AG10803 (cell line): ENCODE measurements at places on chromosomes 12 and 14.

DNA sequence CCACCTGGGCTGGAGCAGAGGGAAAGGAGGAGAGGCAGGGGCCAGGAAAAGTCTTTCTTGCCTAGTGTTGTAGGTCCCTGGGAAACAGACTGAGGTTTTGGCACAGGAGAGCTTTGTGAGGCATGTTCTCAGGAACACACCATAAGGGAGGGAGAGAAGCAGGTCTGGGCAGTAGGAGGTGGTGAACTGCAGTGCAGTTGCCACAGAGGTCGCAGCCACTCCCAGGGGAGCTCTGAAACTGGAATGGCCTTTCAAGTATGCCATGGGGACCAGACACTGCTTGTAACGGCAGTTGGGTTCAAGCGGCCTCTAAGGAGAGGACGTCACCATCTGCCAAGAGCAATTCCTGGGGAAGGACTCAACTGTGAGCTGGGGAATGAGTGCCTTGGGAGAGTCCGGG, 35.4 kb upstream of the NKX2-8 start:
- DNase-seq: no peak

GRCh38 chr14:39957987-39958386, 525.8 kb upstream of the FBXO33 start:
- no peak for DNase-seq

- DNase-seq: no peak
Observed at GRCh38 chr12:45464699-45465098, 248.8 kb downstream of the ANO6 start.

- no peak for DNase-seq
Observed at GRCh38 chr14:45785240-45785639, 532.2 kb upstream of the MIS18BP1 start.

- DNase-seq: no peak
Observed at GRCh38 chr14:34956931-34957330, 25.9 kb upstream of the SRP54 start.

GRCh38 chr12:52145228-52146088, 46.4 kb downstream of the KRT80 start:
- DNase-seq: no peak

DNA sequence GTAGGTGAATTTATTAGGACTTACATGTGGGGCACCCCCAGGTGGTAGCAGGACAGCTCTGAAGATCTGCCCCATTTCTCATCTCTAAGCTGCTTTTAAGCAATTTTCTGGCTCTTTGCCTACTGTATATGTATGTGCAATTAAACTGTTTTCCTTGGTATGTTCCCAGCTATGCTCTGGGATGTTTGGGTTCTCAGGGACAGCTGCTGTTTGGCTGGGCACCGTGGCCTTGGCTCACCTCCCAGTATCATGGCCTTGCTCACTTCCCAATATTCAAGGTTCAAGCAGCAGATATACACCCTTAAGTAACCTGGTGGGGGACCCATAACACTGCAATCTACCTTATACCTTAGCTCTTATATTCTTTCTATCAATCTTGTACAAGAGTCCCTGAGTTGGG, 53.7 kb upstream of the KITLG start:
- DNase-seq: peak; percentile 6

GRCh38 chr14:72921396-72921795, 4.9 kb upstream of the DCAF4 start:
- no peak for DNase-seq

- peak; percentile 59 for DNase-seq
Observed at GRCh38 chr14:76386944-76387782, 11.2 kb downstream of the ESRRB start.

- DNase-seq: no peak
Observed at GRCh38 chr12:125860672-125861288, 795.5 kb downstream of the AACS start.

DNA sequence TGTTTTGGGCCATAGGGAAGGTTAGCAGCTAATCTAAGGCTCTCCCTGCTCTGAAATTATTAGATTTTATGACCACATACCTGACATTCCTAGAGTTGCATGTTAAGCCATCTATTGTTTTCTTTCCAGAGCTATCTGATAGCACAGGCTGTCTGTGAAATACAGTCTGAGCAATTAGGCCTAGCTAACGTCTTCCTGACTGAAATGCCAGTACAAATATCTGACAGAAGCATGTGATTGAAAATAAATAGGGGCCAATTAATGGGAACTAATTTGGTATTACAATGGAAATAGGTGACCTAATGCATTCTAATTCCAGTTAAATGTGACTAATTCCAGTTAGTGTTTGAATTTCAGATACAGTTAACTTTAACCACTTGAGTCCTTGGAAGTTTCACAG, 115.2 kb downstream of the C12orf75 start:
- peak; percentile 77 for DNase-seq

- DNase-seq: peak; percentile 96
Observed at GRCh38 chr12:15979096-15980092, 68.3 kb downstream of the DERA start.

DNA sequence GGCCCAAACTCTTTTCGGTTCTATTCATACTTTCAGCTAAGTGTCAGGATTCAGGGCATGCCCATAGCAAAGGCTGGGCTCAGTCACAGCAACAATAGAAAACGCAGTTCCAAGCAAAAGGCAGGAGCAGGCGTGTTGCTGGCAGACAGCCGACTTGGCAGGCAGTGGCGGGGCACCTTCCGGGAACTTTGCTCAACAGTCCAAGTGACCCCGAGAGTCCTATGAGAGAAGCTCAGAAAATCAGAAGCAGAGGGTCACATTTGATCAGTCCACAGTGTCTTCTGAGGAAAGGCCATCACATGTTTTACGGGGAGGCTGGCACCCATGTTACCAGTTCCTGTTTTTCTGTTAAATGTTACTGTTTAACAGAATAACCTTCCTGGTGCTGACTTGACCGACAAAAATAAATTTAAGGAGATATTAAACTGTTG, 115.0 kb downstream of the DACT1 start:
- no peak for DNase-seq

- peak; percentile 55 for DNase-seq
Observed at GRCh38 chr14:99612738-99613330, 8.8 kb upstream of the CCDC85C start.

- no peak for DNase-seq
Observed at GRCh38 chr14:88516861-88517357, 37.9 kb downstream of the PTPN21 start.

- no peak for DNase-seq
Observed at GRCh38 chr14:104093366-104094055, 8.0 kb downstream of the ASPG start.

GRCh38 chr12:54562750-54563356, 13.5 kb downstream of the PDE1B start:
- no peak for DNase-seq

DNA sequence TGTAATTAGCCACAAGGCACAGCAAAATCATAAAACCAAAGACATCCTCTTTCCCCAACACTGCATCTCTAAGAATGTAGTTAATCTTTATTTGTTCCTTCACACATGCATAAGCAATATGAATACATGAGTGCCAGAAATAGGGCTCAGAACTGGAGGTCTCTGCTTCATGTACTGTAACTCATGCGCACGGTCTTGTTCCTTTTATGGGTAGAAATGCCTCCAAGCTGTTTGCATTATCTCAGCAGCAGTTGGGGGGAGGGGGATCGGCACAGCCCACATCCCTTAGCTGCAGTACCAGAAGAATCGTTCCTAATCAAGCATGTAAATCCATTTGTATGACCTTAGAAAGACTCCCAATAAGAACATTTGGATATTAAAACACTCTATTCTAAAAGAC, 20.0 kb downstream of the RHOJ start:
- DNase-seq: no peak

GRCh38 chr12:13959131-13959723, 22.2 kb downstream of the GRIN2B start:
- no peak for DNase-seq
